ENCODE measurements at places on chromosomes 1 and 21.
A peak's percentile ranks its signal among the peaks of the same experiment; 100 is the strongest.

DNA sequence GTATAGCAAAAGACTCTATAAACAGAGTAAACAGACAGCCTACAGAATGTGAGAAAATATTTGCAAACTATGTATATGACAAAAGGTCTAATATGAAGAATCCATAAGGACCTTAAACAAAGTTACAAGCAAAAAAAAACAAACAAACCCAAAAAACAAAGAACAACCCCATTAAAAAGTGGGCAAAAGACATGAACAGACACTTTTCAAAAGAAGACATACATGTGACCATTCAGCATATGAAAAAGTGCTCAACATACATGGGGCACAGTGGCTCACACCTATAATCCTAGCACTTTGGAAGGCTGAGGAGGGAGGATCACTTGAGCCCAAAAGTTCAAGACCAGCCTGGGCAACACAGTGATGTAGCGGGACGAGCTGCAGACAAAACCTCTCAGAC lies 17.9 kb upstream of the OR2B11 start:
- DNase-seq = no peak

GRCh38 chr1:223887747-223888418 lies 42.1 kb upstream of the TP53BP2 start:
- peak; percentile 98 for DNase-seq

GRCh38 chr1:82110366-82111254 lies 309.9 kb downstream of the ADGRL2 start:
- peak; percentile 5 for DNase-seq

- no peak for DNase-seq
These were observed 179.3 kb downstream of the ZC3H11B start for GRCh38 chr1:219433496-219434131.

- DNase-seq = peak; percentile 96
These were observed 4.9 kb downstream of the PRKAB2 start for GRCh38 chr1:147167365-147167764.

DNA sequence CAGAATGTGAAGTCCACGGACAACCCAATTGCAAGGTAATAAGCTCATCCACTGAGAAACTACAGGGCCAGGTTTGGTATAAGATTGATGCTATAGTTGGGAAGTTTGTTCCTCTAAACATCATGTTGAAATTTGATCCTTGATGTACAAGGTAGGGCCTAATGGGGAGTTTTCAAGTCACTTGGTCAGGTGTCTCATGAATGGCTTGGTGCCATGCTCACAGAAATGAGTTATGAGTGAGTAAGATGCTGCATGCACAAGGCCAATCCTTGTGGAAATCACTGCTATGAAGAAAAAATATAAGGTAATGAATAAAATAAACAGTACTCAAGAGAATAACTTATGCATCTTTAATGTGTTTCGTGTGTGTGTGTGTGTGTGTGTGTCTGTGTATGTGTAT lies 1891.2 kb downstream of the NCAM2 start:
- no peak for DNase-seq

DNA sequence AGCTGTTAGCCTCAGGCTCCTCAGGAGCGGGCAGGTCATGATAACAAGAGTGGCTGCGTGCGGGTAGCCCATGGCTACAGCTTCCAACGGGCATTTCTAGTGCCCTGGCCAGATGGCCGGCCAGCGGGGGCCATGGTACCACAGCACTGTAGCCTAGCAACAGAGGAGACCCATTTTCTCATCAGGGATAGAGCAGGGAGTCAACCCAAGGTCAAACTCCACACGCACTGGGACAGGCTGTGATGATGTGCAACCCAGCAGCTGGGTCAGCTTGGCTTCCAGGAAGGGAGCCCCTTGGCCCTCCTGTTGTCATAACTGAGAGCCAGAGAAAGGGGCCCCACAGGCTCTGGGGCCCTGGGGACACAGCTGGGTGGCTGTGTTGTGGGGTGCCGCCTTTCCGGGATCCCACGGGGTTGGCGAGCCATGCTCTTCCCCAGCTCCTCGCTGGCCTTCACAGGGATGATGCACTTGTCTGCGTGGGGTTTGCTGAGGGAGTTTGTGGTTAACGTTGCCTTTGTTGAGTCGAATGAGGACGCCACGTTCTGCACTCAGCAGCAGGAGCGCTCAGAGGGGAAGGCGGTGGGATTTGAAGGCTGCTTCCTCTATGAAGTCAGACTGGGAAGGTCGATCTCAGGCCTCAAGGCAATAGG lies 46.3 kb downstream of the COL18A1 start:
- no peak for DNase-seq

GRCh38 chr1:86705665-86705985 lies 1.2 kb downstream of the SH3GLB1 start:
- no peak for DNase-seq

DNA sequence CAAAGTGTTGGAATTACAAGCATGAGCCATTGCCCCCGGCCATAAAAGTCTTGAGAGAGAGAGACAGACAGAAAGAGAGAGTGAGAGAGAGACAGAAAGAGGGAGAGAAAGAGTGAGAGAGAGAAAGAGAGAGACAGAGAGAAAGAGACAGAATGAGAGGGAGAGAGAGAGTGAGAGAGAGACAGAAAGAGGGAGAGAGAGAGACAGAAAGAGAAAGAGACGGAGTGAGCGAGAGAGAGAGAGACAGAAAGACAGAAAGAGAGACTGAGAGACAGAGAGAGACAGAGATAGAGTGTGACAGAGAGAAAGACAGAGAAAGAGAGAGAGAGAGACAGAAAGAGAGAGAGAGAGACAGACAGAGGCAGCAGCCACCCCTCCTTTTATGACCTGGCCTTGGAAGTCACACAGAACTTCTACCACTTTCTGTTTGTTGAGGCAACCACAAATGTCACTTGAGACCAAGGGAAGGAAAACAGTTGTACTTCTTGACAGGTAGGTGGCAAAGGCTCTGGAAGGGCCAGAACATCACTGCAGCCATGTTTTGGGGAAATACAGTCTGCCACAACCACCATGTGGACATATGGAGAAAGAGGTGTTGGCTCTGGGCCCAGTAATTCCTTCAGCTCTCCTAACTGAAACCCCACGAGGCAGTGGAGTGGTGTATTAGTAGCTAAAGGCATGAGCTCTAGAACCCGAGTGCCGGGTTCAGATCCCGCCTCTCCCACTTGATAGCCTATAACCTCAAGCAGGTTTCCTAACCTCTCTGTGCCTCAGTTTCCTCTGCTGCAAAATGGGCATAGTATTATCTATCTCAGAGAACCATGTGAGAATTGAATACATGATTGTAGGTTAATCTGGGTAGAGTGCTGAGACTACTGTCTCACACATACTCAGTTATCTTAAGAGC lies 50.6 kb downstream of the TNFRSF8 start:
- DNase-seq = peak; percentile 47

GRCh38 chr1:58904299-58905125 lies 120.7 kb upstream of the JUN start:
- DNase-seq = no peak

- DNase-seq = peak; percentile 91
These were observed 37.0 kb downstream of the LRIG2 start for GRCh38 chr1:113109908-113110554.

GRCh38 chr1:99472893-99473292 lies 173.0 kb upstream of the PALMD start:
- DNase-seq = peak; percentile 28

DNA sequence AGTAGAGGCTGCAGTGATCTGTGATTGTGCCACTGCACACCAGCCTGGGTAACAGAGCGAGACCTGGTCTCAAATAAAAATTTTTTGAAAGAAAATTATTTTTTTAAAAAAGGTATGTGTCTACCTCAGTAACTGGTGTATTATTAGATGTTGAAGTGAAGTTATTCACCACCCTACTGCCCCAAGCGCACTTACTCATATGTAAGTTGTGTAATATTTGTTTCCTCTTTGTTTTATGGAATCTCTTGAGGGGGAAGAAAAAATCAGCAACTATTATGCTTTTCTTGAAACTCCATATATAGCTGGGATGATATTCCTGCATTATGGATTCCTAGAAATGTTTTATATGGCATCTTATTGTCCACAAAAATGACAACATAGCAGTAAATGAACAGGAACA lies 21.3 kb downstream of the RBM15 start:
- no peak for DNase-seq

- DNase-seq = peak; percentile 67
These were observed 57.8 kb downstream of the FOXO6 start for GRCh38 chr1:41418857-41419583.

DNA sequence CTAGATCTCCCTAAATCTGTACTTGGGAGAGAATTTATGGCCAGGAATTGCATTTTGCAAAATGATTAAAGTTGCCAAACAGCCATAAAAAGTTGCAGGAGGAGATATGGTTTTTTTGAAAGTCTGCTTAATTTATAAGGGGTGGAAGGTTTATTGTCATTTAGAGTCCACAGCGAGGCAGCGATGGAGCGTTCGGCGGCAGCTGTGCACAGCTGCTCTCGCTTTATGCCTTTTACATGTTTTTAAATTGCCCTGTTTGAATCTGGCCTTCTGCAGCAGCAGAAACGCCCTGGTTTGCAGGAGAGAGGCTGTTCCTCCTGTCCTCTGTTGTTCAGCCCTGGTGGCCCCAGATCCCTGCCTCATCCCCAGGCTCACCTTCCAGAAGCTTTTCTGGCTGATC lies 144.9 kb upstream of the POU3F1 start:
- DNase-seq = no peak

GRCh38 chr1:119160866-119161265 lies 20.4 kb upstream of the WARS2 start:
- DNase-seq = peak; percentile 40

DNA sequence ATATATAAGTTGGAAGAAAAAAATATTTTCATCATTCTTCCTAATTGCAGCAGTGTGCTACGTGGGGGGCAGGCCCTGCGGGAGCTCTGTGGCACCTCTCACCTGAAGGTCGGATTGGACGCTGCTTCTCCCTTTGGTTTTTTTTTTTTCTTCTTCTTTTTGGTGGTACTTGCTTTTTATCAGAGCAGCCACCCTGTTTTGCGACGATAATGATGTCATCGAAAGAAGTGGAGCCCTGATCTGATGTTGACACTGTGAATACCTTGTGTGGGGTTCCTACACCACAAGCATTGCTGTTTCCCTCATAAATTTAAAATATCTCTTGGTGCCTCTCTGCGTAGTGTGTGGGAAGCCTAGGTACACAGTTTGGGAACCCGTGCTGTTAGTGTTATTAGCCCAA lies 5.5 kb downstream of the TRAPPC10 start:
- no peak for DNase-seq

- no peak for DNase-seq
These were observed 98.0 kb upstream of the C1orf174 start for GRCh38 chr1:3998086-3998485.

DNA sequence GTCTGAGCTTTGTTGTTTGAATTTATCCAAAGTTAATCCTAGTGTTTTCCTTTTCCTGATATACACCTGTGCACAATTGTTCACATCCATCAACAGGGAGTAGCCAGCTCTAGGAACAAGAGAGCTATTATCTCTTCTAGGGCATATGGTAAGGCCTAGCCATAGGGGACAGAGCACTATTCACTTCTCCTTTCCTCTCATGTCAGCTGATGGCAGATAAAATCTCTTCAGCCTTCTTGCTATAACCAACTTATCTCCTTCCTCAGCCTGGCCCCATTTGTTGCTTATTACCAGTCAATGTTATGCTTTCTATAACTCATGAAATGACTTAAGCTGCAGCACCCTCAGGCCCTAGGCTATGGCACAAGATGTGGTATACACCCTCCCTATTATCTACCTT lies 38.9 kb downstream of the PATJ start:
- DNase-seq = no peak

- DNase-seq = no peak
These were observed 69.6 kb downstream of the PTPRU start for GRCh38 chr1:29305943-29306342.

DNA sequence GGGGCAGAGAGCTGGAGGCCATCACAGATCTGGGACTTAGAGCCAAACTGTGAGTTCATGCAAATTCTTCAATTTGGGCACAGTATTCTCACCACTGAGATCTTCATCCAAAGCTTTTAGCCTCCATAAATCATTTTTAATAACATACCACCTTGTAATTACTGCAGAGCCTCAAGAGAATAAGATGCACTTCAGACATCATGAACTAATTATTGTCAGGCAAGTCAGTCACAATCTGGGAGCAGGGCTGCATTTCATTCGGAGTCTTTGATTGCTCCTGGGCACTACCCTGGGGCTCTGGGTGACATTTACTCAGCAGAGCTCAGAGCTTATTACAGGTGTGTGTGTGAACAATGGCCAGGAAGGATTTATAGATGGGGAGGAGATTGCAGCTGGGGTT lies 623.7 kb downstream of the PTPRU start:
- no peak for DNase-seq

- DNase-seq = no peak
These were observed 7.9 kb downstream of the SORT1 start for GRCh38 chr1:109389638-109390341.

- DNase-seq = no peak
These were observed 4.9 kb upstream of the MAPKAPK2 start for GRCh38 chr1:206679738-206680211.

DNA sequence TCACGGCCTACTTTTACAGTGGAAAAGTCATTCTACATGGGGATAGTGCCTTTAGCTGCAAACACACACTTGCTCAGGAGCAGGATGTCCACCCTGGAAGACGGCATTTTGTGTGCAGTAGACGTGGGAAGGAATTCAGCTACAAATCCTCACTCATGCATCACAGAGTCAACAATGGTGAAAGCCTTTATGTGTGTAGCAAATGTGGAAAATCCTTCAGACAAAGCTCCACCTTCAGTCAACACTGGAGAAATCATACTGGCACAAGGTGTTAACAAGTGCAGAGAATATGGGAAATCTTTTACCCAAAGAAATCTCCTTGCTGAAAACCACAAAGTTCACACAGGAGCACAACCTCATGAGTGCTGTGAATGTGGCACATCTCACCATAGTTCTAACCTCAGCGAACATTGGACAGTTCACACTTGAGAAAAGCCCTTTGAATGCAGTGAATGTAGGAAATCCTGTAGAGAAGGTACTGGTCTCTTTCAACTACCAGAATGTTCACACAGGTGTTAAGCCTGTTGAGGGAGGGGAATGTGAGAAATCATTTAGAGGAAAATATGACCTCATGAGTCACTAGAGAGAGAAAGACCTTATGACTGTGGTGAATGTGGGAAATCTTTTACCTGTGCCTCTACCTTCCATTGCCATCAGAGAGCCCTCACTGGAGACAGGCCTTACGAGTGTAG lies 101.8 kb downstream of the PTGS2 start:
- no peak for DNase-seq

DNA sequence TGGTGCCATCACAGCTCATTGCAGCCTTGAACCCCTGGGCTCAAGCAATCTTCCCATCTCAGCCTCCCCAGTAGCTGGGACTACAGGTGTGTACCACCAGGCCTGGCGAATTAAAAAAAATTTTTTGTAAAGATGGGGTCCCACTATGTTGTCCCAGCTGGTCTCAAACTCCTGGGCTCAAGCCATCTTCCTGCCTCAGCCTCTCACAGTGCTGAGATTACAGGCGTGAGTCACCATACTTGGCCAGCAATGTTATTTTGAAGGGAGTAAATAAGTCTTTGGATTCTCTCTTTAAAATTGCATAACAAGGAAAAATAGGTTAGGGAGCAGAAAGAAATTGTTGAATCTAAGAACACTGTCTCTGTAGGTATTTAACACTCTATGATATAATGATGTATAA lies 111.3 kb downstream of the RPS6KC1 start:
- DNase-seq = peak; percentile 21

GRCh38 chr1:232292239-232292638 lies 337.7 kb downstream of the SIPA1L2 start:
- DNase-seq = no peak

GRCh38 chr1:76121850-76122249 lies 47.3 kb downstream of the ST6GALNAC3 start:
- DNase-seq = no peak

GRCh38 chr1:217090060-217090911 lies 367.1 kb upstream of the ESRRG start:
- DNase-seq = no peak

GRCh38 chr1:198734323-198735008 lies 95.6 kb downstream of the PTPRC start:
- DNase-seq = no peak

GRCh38 chr1:151314137-151314875 lies 12.9 kb downstream of the PI4KB start:
- DNase-seq = peak; percentile 77

Measured in fibroblast of skin of right biceps (primary cell).